Stimulated activated naive CD4-positive, alpha-beta T cell treated with Interleukin-2 at 50 U/mL for 16 hours (primary cell): ENCODE measurements at places on chromosomes 12 and 14.

- no peak for DNase-seq
Measured at GRCh38 chr12:27493260-27493940, 30.6 kb upstream of the PPFIBP1 start.

- DNase-seq, result no peak
Measured at GRCh38 chr12:88556213-88556774, 24.0 kb downstream of the KITLG start.

DNA sequence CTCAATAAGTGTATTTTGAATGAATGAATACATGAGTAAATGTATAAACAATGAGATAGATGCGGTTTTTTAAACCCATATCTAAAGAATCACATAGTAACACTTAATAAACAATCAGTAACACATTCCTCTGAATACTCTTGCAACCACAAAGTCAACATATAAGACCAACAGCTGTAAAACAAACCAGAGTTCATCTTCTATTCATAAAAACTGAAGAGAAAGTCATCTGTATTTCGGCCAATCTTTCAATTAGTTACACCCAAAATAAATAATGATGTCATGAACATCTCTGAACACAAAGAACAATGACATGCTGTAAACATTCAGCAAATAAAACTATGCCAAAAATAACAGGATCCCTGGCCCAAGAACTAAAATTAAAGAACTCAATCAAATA, 47.2 kb downstream of the ARMH4 start:
- DNase-seq, result no peak

- DNase-seq, result peak; percentile 88
Measured at GRCh38 chr12:6335451-6336078, 6.3 kb downstream of the TNFRSF1A start.

- DNase-seq, result no peak
Measured at GRCh38 chr12:5102806-5103205, 59.1 kb downstream of the KCNA5 start.

GRCh38 chr14:103172921-103173320, 49.7 kb downstream of the TNFAIP2 start:
- DNase-seq, result no peak

DNA sequence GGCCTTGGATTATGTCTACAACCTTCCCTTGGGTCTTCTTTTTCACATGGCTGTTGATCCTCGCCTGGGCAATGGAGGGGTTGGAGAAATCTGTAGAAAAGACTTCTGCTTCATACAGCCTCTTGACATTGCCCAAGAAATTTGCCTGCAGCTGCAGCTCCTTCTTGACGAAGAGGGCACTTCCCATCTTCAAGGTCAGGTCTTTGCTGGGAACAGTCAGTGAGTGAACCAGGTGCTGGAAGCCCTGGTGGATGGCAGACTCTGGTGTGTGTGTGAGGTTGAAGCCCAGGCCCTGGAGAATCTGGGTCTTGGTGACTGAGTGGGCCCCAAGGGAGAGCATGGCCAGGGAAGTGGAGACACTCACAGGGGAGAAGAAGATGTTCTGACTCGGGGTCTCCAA, 6.7 kb downstream of the SERPINA9 start:
- DNase-seq, result no peak

DNA sequence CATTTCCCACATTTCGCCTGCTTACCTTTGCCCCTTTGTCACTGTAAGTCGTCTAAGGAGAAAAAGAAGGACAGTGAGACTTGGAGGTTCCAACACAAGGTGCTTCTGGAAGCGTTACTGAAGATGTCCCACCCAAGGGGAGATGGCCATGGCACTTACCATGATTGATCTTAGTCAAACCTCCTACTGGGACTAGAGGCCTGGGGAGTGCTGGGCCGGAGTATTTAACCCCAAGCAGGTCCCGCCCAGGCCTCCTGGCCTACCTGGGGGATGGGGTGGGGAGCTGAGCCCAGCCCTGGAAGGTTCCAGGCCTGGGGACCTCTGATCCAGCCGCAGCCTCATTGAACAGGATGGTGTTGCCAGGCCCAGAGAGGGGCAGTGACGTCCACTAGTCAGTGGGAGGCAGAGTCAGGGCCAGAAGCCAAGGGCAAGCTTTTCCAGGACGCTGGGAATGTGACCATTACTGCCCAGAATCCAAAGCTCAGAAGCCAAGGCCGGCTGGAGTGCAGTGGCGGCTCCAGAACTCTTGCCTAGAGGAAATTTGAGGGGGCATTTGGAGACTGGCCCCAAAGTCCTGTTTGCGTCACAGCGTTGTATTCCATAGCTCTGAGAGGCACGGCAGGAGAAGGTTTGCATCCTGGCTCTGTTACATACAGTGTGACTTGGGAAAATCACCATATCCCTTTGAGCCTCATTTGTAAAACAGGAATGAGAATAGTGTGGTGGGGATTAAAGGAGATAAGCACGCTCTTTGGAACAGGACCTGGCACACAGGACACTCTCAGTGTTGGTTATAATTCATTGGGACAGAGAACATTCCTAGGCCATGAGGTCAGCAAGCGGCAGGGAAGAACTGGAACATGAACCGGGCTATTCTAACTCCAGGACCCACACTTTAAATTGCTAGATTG, at the start of gene HPD:
HPD (minus strand) TSS at position 198 of the 911 bp plus-strand sequence; CDS start at position 162, 36 bp downstream.
- DNase-seq, result no peak

GRCh38 chr14:75911883-75912282, 69.9 kb downstream of the TGFB3 start:
- no peak for DNase-seq

- peak; percentile 99 for DNase-seq
Measured at GRCh38 chr12:110501752-110502738, at the start of the genes RAD9B and VPS29. TSS of gene RAD9B (plus strand) at chr12:110502331. CDS start at chr12:110502338, 7 bp downstream. TSS of gene VPS29 (minus strand) at chr12:110502111. CDS start at chr12:110502051, 60 bp downstream.

DNA sequence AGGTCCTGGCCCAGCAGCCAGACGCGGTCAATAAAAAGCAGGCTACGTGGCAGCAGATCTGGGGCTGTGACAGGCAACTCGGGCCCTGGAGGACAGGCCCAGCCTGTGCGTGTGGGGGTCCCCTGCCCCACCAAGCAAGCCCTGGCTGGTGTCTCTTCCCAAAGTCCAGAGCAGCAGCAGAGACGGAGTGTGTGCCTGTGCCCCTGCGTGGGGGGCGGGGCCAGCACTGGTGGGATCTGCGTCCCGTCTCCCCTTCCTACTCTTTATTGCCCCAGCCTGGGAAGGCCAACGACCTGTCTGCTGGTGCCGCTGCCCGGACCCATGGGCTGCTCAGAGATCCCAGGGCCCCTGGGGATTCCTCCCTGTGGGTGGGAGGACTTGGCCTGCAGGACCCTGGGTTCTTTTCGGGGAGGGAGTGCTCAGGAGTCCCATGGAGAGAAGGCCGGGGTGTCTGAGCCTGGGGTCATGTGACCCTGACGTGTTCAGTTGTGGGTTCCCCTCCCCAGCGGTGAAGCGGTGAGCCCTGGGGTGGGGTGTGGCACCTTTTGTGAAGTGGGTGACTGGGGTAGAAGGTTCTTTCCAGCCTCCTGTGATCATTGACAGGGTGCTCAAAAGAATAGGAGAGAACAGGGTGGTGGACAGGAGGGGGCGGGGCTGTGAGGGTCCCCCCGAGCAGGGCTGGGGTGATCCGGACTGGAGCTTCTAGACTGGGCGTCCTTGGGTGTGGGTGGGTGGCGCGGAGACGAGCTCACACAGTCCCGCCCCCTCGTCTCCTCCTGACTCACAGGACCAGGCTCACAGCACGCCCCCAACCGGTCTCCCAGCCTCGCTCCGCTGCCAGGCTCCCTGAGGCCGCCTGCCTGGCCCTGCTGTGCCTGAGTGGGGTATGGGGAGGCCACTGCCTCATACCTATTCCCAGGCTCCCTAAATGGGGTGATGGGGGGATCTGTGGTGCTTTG, 22.4 kb downstream of the ASPG start:
- no peak for DNase-seq

- DNase-seq, result no peak
Measured at GRCh38 chr12:62865065-62865464, 69.9 kb downstream of the PPM1H start.

- no peak for DNase-seq
Measured at GRCh38 chr12:53781228-53781801, 29.5 kb upstream of the CISTR start.

DNA sequence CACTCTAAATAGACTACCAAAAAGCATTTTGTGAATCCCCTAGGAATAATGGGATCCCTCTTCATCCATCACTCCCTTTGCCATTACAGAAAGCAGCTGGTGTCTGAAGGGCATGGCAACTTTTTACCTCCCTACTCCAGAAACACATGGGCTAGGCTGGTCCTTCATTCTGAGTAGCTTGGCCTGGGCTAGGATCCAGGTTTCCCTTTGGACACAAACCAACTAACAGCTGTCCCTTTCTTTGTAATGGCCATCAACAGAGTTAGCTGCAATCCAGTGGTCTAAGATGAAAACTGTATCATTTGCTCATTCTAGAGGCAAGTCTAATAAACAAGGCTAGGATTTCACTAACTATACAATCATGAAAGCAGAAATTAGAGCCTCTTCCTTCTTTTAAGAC, 7.4 kb downstream of the GRIN2B start:
- DNase-seq, result no peak

- DNase-seq, result no peak
Measured at GRCh38 chr14:44462381-44462780, 44.7 kb downstream of the FSCB start.

DNA sequence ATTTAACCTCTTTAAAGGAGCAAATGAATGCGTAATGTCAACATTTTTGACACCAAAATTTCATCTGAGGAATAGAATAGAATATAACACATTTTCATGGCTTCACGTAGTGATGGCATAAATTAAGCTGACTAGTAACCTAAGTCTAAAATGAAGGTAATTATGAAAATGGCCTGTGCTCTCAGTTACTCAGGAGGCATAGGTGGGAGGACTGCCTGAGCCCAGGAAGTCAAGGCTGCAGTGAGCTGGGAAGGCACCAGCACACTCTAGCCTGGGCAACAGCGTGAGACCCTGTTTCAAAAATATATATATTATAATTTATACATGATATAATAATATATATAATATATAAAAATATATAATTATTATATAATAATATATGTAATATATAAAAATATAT, 383.2 kb upstream of the ATP2B1 start:
- DNase-seq, result no peak

DNA sequence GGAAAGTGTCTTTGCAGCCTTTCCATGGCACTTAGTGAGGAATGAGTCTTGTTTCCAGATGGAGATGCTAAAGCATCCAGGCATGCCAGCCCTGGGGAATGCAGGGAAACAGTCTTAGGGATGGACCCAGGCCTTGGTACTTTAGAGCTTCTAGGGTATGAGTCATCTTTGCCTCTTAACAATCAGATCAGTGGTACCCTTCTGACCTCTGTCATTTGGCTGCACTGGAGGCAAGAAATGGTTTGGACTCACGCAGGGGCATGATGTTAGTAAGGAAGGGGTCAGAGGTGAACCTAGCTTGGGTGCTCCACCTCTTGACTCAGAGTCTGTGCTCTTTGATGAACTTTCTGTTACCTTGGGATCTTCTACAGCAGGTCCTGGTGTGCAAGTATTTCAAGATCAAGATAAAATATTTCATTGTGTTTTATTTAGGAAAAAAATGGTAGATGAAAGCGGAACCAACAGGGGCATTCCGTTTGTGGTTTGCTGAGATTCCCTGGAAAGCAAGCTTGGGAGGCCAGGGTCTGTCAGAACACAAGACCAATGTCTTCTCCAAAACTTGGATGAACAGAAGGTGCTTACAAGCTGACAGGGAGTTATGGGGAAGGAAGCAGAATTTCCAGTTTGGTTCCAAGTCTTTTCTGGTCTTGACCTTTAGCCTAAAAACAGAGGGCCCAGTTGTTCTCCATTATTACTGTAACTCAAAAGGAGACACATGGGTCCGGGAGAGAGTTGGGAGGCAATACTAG, 216.2 kb downstream of the ZFP36L1 start:
- no peak for DNase-seq

DNA sequence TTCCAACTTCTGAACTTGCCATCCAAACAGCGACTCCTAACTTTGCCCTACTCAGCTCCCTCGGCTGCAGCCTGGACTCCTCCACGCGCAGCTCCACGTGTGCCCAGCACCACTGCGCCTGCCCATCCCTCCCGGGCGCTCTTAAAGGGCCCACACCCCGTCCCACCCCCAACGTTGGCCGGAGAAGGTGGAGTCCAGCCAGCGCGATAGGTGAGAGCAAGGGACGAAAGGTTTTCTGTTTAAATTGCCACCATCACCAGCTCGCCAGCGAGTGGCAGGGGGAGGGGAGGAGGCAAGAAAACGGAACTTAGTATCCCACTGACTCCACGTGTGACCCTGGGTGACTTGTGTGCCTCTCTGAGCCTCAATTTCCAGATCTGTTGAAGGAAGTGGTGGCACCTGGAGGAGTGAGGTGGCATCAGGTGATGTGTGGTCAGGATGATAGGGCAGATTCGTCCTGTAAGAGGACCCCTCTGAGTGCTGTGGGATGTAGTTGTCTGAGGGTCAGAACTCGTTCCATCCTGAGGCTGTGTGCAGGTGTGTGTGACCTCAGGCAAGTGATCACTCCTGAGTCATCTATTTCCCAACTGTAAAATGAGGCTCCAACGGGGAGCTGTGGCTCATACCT, 59.7 kb downstream of the TRPV4 start:
- DNase-seq, result no peak

GRCh38 chr12:123726244-123726643, 14.1 kb downstream of the ATP6V0A2 start:
- no peak for DNase-seq

DNA sequence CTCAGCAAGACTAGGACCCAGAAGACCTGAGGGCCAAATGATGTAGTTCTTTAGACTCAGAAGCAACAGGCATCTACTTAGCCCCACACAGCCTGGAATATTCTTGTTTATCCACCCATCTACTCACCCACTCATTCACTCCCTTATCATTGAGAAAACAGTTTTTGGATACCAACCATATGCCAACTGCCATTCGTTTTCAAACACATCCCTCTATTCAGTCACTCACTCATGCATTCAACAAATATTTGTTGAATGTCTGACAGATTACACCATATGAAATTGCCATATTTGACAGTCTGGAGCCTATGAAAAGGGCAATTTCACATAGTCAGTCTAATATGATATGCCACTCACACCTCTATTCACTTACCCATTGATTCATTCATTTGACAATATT, 103.2 kb downstream of the NT5DC3 start:
- no peak for DNase-seq

DNA sequence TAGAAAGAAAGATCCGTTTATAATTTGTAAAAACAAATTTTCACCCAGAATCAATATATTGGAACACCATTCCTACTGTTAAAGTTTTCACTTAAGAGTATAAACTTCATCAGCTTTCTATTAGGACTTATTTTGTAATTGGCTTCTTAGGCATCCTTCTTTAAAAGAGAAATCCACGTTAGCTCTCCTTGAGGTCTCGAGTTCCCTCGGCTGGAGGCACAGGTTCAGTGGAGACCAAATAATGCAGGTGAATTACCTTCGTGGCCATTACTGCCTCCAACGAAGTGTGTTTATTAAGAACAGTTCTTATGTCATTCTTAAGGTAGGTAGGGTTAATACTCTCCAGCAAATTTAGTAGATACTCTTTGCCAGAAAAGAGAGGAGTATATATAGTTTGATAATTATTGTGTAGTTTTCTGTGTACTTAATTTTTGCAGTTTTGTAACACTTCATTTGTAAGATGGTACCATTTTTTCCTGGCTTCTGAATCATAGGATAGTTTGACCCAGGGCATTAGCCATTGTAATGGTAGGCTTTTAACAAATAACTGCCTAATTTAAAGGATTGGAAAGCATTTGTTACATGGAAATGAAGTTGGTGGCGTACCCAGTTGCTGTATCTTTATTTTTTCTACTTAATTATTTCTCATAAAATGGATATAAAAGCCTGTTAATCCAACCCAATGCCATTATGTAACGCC, 2.2 kb downstream of the CALM1 start:
- DNase-seq, result no peak
